Smooth muscle cell of the umbilical artery (primary cell): ENCODE measurements at places on chromosomes 2 and 18. TPM values are rescaled to one million over a fixed set of nuclear protein-coding genes. Genes with fewer than 3 reads are reported as not detected.

Gene REG1A
- not detected in 2 replicates for total RNA-seq

Gene DHRS9
- total RNA-seq: 0.09 TPM in 1 of 2 replicates, not detected in the other

Gene DCTN1
- 153 and 193 TPM in 2 replicates for total RNA-seq

Gene CBLN2
- not detected in 2 replicates for total RNA-seq

Gene LYG1
- 0.14 TPM in 1 of 2 replicates, not detected in the other for total RNA-seq

Gene ACADL
- total RNA-seq: 0.05 and 0.59 TPM in 2 replicates

Gene NPHP1
- 3.6 and 5.0 TPM in 2 replicates for total RNA-seq
